ENCODE measurements at places on chromosomes 7 and 10.

DNA sequence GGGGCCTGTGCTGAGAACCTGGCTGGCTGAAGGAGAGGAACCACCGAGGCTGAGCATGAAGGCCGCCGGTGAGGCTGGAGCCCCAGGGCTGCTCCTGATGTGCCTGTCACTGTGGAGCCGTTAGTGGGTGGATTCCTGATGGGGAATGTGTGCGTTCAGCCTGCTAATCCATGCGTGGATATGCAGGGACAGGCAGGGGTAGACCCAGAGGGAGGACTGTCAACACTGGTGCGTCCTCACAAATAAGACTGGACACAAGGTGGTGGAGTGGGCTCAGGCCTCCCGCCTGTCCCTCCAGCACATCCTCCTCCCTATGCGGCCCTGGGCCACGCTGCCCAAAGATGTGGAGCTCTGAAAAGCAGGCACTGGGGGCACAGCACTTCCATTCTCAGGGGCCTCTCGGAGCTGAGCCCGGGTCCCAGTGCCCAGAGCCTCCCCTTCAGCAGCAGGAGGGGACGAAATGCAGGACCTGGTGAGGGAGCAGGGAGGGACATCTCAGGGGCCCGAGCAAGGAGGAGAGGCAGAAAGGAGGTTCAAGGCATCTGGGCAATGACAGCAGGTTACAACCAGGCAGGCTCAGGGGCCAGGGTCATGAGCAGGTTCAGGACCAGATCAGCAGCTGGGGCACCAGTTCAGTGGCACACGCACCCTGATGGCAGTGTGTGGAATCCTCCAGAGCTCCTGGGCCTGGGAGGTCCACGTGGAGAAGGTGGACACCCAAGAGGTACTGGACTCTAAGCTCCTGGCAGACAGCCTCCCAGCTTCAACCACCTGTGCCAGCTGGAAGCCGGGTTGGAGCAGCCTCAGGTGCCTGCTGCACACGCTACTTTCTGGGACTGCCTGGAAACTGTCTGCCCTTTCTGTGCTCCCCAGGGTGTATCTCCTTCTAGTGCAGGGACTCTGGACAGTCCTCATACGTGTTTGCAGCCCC is 33.5 kb upstream of the ANTXRL start:
- DNase-seq = no peak

DNA sequence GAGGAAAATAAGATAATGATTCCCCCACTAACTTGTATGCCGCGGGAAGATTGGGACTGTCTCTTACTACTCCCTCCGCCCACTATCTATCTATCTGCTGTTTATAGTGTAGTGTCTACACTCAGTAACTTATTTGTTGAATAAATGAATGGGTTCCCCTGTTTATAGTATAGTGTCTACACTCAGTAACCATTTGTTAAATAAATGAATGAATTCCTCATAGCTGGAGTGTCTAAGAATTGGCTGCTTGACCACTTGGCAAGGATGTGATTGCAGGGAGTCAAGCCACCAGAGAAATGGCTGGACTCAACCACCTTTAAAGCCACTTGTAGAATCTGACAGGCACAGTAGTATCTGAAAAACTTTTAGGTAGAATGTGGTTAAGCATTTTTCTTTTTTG is 147.1 kb downstream of the TRIL start:
- DNase-seq = no peak

GRCh38 chr10:130041451-130042371 is 68.9 kb downstream of the C10orf143 start:
- no peak for DNase-seq

GRCh38 chr10:124604214-124605000 is 139.8 kb downstream of the FAM53B start:
- DNase-seq = no peak

GRCh38 chr10:5906651-5907050 is 16.6 kb downstream of the FBH1 start:
- no peak for DNase-seq

DNA sequence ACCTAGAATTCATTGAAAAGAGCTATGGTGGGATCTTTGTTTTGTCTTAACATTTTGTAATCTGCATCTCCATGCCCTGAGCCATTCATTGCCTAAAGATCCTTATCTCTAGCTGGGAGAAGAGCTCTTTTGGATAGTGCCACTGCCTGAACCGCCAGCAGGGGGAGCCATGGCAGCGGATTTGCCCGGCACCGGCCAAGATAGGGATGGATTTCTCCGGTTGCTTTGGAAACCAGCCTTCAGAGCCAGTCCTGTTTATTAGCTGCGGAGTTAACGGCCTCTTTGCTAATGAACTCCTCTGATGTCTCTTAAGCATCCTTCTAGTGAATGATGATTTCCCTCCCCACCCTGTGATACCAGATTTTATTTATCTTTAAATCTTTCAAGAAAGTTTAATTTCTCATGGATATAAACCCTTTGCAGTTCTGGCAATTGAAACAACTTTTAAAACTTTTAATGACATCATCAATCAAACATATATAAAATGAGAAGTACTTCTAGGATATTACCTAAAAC is 58.2 kb upstream of the LYZL2 start:
- DNase-seq = peak; percentile 74

DNA sequence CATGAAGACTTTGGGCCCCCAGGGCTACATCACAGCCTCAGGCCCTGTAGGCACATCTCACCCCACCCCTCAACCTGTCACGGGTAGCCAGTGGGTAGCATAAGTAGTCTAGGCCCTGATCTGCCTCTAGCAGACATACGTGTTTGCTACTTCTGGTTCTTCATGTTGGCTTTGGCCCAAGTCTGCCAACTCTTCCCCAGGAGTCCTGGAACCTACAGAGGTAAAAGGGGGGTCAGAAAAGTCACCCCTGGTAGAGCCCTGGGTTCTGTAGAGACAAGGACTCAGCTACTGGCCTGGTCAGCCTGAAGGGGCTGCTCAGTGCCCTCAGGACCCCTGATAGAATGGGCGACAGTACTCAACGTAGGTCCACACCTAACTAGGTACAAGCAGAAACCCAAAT is 67.5 kb upstream of the UNC5B start:
- no peak for DNase-seq

DNA sequence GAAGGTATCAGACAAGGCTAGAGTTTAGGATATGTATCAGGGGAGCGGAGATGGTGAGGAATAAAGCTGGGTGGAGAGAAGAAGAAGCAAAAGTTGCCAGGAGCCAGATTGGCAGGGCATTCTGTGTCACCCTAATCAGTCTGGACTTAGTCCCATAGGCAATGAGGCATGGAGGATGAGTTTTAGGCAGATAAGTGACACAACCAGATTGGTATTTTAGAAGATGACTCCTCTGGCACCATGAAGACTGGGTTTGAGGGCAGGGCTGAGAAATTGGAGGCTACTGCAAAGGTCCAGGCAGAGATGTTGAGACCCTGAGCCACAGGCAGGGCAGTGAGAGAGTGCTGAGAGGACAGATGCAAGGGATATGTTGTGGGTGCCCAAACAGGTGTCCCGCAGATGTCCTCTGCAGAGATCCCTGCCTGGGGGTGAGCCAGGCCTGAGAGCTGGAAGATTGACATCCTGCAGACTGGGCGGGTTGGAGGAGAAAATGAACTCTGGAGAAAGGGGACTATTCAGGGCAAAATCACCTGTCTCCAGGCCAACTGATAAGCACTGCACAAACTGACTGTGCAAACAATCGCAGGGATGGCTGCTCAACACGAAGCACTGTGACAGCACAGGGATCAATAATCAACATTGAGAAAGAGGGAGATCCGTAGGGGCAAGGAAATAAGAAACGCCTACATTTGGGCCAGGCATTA is 11.9 kb upstream of the HABP2 start:
- no peak for DNase-seq

All from tibial artery (tissue), 4 donors.